GM12878 (cell line): ENCODE measurements at places on chromosomes 6 and 20.

GRCh38 chr6:116144605-116145004, 18.7 kb upstream of the COL10A1 start:
- no peak for DNase-seq

GRCh38 chr6:2844008-2844407, 2.3 kb upstream of the SERPINB1 start:
- DNase-seq: no peak

DNA sequence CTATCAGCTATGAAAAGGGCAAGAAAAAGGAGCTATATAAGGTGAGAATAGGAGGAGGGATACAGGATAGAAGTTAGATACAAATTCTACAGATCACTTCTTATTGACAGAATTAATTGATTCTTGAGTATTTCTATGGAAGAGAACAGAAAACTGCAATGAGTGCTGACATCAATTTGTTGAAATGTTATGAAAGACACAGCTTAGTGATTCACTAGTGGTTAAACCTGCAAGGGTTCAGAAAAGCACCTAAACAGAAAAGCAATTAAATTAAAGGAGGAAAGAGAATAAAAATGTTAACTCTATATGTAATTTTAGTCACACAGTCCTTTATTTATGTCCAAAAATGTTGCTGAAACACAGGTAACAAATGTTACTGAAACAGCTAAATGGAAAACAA, 254.4 kb upstream of the RUNX2 start:
- DNase-seq: no peak

GRCh38 chr6:31122791-31123706, 2.8 kb upstream of the CDSN start:
- DNase-seq: no peak

- no peak for DNase-seq
Observed at GRCh38 chr6:164168595-164168994, 754.1 kb downstream of the QKI start.

DNA sequence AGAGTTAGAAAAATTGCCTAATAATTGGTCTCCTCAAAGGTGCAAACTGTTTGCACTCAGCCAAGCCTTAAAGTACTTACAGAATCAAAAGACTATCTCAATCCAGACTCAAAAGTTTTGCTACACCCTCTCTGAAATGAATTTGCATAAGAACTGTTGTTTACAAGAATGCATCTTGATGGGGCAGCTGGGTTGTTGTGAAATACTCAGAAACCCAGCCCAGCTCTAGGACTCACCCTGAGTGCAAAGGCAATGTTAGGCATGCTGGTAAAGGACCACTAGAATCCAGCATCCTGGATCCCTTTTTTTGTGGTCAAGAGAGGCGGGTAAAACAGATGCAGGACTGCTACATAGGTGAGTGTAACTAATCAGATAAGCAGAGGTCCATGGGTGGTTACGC, 700.2 kb downstream of the EYS start:
- DNase-seq: no peak

DNA sequence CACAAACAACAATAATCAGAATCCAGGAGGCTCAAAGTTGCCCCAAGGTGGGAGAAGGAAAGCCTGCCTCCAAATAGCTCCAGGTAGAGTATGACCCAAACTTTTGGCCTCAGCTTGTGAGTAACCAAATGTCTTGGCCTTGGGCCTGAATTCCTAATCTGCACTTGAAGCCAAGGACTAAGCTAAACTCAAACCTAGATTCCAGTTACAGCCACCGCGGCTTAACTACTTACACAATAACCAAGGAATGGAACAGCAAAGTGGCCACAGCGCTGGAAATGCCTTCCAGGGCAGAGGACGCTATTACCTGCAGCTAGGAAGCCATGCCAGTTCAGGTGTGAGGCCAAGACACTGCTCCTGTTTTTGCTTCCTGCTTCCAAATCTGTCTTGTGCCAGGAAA, 4.6 kb downstream of the NINL start:
- no peak for DNase-seq

DNA sequence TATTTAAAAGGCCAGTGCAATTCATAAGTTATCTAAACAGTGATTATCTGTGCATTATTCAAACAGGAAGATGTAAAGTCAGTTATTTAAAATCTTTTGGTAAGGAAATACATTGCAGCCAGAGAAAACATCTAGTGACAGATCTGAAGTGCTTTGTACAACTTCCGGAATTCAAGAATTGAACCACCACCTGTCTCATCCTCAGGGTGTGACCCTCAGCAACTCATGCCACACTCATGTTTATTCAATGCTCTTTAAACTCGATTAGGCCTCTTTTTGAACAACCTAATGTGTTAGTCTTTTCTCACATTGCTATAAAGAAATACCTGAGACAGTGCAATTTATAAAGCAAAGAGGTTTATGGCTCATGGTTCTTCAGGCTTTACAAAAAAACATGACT, 62.6 kb upstream of the GGTLC1 start:
- no peak for DNase-seq

GRCh38 chr6:163485388-163485851, 70.9 kb downstream of the QKI start:
- DNase-seq: no peak

GRCh38 chr20:42795111-42795695, 394.5 kb downstream of the PTPRT start:
- DNase-seq: no peak

DNA sequence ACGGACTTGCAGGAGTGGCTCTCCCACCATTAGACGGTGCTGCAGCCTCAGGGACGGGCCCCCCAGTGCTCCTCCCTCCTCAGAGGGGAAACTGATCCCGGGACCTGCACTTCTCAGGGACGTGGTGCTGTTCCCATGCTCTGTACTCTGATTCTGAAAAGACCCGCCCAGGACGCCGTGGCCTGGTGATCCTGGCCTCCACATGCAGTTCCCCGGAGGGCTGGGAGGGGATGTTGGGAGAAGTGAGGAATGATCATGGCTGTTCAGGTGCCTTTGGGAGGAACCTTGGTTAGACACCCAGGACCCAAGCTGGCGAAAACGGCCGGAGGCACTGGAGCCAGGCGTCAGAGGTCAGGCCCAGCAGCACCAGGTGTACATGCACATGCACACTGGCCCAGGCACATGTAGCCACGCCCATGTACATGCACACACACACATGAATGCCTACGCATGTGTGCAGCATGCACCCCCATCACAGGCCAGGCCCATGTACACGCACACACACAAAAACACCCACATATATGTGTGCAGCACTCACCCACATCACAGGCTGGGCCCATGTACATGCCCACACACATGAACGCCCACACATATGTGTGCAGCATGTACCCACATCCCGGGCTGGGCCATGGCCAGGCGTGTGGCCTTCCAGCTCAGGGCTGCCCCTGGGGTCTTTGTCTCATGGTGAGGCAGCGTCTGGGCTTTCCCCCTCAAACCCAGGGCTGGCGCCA, 52.6 kb upstream of the DACT2 start:
- no peak for DNase-seq
